Fibroblast of the aortic adventitia (primary cell): ENCODE measurements at places on chromosomes 1 and 21. TPM values are rescaled to one million over a fixed set of nuclear protein-coding genes. Genes with fewer than 3 reads are reported as not detected.

GRCh38 chr21:42083361-42083690 lies 12.2 kb downstream of the UMODL1 start:
- DNase-seq: no peak

DNA sequence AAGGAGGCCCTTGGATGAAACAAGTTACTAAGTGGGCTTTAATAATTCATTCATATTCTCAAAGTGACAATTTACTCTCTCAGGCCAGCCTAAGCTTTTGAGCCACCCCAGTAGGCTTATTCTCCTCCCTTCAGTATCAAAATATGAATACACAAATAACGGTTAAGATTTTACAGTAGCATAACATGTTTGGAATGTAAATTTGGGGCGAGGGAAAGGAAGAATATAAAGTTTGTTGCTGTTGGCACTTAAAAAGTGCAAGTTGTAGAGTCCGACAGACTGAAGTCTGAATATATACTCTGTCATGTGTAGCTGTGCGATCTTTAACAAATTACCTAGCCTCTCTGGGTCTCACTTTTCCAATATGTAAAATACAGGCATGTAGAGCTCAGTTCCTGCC lies 22.6 kb upstream of the MYSM1 start:
- DNase-seq: no peak

DNA sequence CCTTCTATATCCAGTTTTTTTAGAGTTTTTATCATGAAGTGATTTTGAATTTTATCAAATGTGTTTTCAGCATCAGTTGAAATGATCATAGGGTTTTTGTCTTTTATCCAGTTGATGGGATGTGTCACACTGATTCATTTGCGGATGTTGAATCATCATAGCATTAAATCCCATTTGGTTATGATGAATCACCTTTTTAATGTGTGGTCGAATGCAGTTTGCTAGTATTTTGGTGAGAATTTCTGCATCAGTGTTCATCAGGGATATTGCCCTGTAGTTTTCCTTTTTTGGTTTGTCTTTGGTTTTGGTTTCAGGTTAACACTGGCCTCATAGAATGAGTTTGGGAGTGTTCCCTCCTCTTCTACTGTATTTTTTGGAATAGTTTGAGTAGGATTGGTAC lies 80.3 kb downstream of the DIRAS3 start:
- DNase-seq: peak; percentile 74

FCRL4 gene
- total RNA-seq: not detected in 2 replicates

ATP1A4 gene
- total RNA-seq: not detected in 2 replicates

DNA sequence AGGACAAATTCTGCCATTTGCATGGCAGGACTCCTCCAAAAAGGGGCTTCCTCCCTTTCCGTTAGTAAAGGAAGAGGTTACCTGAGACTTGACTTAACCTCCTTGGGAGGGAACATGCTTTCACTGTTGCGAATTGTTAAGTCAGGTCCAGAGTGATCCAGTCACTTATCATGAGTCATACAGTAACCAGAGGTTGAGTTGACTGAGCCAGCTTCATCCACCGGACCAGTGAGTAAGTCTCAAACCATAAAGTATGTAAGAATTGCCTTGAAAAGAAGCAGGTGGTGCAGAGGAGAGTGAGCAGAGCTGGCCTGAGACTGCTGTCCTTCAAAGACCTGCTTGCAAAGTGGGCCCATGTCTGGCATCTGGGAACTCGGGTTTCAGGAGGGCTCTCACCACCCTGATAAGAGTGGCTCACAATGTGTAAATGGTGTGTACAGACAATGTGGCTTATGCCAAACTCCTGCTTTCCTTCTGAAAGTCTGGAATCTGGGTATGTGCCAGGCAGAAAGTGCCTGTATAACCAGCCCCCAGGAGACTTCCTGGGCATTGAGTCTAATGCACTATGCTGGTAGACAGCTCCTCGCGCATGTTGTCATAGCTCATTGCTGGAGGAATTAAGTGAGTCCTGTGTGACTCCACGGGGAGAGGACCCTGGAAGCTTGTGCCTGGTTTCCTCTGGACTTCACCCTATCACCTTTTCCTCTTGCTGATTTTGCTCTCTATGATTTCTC lies 84.3 kb upstream of the KLHDC7A start:
- DNase-seq: no peak

CDA gene
- total RNA-seq: 0.27 TPM in 1 of 2 replicates, not detected in the other

DNA sequence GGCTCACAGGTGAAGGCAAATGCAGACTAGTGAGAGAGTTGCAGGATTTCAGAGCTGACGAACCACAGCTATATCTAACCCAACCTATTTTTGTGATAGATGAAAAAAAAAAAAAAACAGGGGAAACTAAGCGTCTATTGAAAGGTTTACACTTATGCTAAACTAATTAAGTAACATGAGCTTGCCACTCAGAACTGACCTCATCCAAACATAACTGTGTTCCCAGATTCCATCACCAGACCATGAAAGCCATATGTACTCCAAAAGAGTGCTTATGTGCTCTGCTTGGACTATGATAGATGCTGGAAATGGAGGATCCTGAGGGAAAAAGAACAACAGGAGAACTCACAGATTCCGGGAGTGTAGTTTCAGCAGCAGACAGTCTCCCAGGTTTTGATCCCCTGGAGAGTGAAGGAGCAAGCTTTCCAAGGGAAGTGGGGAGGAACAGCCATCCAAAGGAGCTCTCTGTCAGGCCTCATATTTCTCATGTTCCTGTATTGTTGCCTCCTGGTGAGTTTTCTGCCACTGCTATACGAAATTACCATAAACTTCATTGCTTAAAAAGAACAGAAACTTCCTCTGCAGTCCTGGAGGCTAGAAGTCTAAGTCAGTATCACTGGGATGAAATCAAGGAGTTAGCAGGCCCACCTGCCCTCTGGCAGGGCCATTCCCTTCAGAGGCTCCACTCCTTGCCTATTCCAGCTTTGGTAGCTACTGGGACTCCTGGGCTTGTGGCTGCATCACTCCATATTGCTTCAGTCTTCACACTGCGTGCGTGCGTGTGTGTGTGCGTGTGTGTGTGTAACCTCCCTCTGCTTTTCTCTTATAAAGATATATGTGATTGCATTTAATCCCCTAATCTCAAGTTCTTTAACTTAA lies 38.1 kb downstream of the NIBAN1 start:
- no peak for DNase-seq

DNA sequence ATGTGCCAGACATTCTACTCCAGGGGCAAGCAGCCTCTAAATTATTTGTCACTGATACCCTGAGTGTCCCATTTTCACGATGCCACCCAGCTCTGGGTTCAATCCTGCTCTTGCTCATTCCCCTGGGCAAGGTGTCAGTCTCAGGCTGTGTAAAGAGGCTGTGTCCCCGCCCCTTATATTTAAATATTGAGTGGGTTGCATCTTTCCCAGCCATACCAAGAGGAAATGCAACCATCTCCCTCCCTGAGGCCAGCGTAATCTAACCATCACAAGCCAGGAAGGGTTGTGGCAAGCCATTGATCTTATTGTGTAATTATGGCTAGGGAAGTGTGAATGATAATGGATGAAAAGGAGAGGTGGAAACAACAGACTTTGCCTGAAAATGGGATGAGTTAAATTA lies 54.7 kb upstream of the CLDN14 start:
- DNase-seq: no peak

DNA sequence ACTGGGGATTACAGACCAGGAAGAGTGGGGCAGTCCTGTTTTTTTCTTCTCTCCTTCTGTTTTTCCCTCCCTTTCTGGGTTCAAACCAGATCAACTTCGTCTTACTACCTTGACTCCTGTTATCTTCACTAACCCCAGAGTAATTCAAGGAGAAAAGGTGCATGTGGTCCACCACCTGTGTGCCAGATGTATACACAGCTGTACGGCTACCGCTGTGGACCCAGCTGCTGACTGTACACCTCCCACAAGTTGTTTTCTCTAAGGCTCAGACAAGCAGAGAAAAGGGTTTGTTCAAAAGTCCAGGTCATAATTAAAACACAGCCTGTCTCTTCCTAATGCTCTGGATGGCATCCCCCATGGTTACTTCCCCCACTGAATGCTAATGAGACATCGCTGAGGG lies 102.1 kb downstream of the LMX1A start:
- DNase-seq: no peak

DNA sequence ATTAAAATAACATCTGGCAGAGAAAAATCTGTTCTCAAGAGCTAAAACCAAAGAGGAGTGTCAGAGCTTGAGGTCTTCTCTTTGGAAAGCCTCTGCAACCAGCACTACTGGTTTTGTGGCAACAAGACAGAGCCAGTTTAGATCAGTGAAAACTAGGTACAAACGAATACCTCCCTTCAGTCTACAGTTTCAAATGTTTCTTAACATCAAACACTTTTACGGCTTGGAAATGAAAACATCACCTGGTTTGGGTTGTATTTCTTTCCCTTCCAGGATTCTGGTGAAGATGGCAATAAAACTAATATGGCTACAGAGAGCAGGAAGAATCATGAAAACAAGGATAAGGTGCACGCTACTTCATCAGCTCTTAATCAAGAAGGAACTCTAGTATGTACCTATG lies 339.4 kb upstream of the ESRRG start:
- DNase-seq: no peak

DNA sequence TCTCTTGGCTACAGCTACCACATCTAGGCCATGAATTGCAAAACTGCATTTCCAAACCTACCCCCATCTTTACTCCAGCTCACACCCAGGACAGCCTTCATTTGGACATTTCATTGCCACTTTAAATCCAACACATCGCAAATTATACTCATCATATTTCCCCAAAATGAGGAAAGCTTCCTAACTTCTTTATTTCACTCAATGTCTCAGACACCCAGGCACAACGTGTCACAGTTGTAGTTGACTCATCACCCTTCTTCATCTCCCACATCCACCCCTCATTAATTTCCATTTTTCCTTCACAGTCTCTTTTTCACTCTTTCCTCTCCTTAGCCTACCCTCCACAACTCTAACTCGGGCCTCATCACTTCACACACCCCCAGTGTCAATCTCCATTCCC lies 6.7 kb downstream of the OTUD7B start:
- DNase-seq: no peak

ZNF683 gene
- total RNA-seq: not detected in 2 replicates

NTMT2 gene
- not detected in 2 replicates for total RNA-seq

GRCh38 chr1:226601456-226601855 lies 52.9 kb downstream of the STUM start:
- no peak for DNase-seq

GRCh38 chr1:32470431-32470830 lies 5.6 kb downstream of the ZBTB8B start:
- peak; percentile 81 for DNase-seq

GRCh38 chr1:176567190-176567794 lies 104.3 kb downstream of the PAPPA2 start:
- peak; percentile 79 for DNase-seq

GRCh38 chr1:197806718-197807117 lies 31.4 kb upstream of the DENND1B start:
- DNase-seq: no peak

DNA sequence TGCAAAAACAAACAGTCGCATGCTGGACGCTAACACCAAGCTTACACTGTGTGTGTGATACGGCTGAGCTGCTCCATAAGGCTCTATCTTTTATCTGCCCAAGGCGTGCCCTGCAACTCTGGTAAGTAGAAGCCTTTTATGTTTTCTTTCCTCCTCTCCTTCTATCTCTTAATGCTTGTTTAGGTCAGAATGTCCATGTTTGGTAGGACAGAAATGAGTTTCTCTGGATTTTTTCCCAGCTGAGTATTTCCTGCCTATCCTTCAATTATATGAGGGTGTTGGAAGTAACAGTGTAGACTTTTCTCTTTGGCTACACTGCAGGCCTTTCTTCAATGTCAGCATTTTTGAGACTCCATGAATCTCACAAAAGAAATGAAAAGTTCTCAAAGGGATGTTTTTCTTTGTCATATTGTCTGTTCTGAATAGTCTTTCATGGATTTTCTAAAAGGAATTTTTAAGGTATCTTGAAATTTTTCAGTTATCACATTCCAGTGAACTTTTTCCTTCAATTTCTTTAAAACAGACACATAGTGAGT lies 124.2 kb downstream of the MACF1 start:
- DNase-seq: no peak

DNA sequence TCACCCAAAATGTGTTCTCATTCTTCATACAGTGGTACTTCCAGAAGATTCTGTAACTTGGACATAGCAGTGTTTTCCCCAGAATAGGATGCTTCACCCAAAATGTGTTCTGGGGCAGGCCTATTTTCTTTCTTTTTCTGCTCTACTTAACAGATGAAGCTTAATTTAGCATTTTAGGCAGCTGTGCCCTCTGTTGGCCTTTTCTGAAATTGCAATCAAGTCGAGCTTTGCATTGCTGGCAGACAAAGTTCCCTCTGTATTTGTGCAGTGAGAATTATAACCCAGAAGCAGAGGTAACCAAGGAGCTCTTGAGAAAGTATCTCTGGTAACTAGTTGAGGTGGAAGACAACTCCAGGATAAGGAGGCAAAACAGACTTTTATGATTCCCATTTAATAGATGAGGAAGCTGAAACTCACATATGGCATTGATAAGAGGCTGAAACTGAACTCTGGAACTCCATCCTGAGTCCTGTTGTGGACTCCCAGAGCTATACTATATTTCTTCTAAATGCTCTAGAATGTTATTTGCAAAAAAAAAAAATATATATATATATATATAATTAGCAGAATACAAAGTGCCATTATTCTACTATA lies 50.3 kb upstream of the L1TD1 start:
- DNase-seq: peak; percentile 69

- DNase-seq: no peak
Measured at GRCh38 chr1:162217706-162218105, 148.2 kb downstream of the NOS1AP start.

DNA sequence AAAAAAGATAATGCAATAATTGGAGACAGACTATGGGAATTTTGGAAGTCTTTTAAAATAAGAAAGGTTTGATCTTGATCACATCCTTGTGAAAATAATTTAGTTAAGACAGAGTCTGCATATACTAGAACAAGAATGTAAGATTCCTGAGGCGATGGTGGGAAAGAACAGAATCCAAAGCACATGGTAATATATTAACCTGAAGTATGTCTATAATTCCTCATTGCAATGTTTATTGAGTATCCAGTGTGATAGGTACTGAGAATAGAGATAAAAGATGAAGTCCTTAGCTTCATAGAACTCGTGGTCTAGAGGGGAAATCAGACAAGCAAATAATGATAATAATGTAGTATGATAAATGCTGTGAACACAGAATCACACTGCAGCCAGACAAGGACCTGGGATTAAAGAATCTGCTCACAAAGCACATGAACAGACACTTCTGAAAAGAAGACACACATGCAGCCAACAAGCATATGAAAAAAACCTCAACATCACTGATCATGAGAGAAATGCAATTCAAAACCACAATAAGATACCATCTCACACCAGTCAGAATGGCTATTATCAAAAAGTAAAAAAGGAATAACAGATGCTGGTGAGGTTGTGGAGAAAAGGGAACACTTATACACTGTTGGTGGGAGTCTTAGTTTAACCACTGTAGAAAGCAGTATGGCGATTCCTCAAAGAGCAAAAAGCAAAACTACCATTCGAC lies 6.9 kb upstream of the ANGPTL3 start:
- no peak for DNase-seq
